Body of pancreas (tissue), 4 donors: ENCODE measurements at places on chromosomes 16 and 17. TPM values are rescaled to one million over a fixed set of nuclear protein-coding genes. Genes with fewer than 3 reads are reported as not detected.

The GALR2 gene
- 0.52 TPM for total RNA-seq

- no peak overlapping the region for H3K4me3 ChIP-seq
- H3K4me1 ChIP-seq, result peaks cover 6% of the 10 kb centered on the region
- peaks cover 9% of the 10 kb centered on the region for H3K36me3 ChIP-seq
- H3K27ac ChIP-seq, result no peak overlapping the region
- H3K27me3 ChIP-seq, result no peaks in the 10 kb centered on the region
Observed at GRCh38 chr16:24553983-24554382, 14.6 kb downstream of the RBBP6 start.

DNA sequence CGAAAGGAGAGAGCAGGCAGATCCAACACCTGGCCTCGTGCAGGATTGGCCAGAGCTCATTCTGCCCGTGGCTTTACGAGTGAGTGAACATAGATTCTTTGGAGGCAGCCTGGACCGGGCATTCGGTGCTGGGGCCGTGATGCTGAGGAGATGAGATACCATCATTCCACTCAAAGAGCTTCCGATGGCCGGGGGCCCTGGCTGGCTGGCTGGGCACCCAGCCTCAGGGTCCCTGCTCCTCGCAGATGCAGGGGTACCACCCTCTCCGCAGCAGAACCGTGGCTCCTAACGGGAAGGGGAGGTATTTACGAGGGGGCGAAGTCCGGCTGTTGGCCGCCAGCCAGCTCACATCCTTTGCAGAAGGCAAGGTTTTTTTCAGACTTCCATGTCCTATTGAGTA is 66.1 kb upstream of the FOXF1 start:
- H3K27ac ChIP-seq, result no peak overlapping the region
- H3K4me1 ChIP-seq, result no peaks in the 10 kb centered on the region
- no peaks in the 10 kb centered on the region for H3K27me3 ChIP-seq
- H3K36me3 ChIP-seq, result no peaks in the 10 kb centered on the region
- DNase-seq, result no peak

DNA sequence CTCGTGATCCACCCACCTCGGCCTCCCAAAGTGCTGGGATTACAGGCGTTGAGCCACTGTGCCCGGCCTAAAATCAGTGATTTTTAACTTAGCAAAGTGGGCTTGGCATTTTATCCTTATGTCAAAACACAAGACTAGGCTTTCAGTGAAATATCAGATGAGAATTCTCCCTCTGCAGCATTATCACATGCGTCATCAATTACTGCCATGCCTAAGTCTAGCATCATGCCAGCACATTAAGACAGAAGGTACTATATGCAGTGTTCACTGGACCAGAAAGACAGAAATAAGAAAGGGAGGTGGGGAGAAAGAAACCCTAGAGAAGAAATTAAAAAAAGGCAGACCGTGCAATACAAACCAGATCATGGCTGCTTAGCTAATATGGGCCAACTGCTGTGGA is 29.8 kb downstream of the GPATCH8 start:
- H3K4me3 ChIP-seq, result no peak overlapping the region
- DNase-seq, result no peak
- H3K27ac ChIP-seq, result no peak overlapping the region
- peaks cover 8% of the 10 kb centered on the region for H3K4me1 ChIP-seq
- no peaks in the 10 kb centered on the region for H3K27me3 ChIP-seq
